ENCODE measurements at places on chromosomes 7 and 10. TPM values are rescaled to one million over a fixed set of nuclear protein-coding genes. Genes with fewer than 3 reads are reported as not detected.

TAS2R4 gene
- total RNA-seq, result 4.7 TPM

CUL1 gene
- 41.1 TPM for total RNA-seq

RPP38 gene
- total RNA-seq, result 9.3 TPM

CALY gene
- not detected for total RNA-seq

TAC1 gene
- 1.1 TPM for total RNA-seq
